NCI-H774 (cell line): ENCODE measurements at places on chromosomes 1 and 21.

DNA sequence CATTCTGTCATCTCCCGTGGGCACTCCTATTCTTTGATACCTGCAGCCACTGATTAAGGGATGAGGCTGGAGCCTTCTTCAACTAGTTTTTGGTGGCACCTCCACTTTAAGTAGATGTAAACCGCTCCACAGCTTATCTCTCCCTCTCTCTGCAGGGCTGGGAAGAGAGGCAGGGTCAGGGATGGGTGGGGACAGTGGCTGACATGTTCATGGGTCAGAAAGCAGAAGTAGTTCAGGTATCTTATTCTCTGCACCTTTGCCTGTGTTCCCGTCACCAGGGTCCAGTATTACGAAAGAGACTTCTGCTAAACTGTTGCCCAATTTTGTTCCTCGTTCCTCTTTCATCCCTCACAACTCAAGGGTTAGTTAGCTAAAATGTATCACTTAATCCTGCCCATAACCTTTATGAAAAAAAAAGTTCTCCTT, 51.7 kb upstream of the EDEM3 start:
- no peak for DNase-seq

DNA sequence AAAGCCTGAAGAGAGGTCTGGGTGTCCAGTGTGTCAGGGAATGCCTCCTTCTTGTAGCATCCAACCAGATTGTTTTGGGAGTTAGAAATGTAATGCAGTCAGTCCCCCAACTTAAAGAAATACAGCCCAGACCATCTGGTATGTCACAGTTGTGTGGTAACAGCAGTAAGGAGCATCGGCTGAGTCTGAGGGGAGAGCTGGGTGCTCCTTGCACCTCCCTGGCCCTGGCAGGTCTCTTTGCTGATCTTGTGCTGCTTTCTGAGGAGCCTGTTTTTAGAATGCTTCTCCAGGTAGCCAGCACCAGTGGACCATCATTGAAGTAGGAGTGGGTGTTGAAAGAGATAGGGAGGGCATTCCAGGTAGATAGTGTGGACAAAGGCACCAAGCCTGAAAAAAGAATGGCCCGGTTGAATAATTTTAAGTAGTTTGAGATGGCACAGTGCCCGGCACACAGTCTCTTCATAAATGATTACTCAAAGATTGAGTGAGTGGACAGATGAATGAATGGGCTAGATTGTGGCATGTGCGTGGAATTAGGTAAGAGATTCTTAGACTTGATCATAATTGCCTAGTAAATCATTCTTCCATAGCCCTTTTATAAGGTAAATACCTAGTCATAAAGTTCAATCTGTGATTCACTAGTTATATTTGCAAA, 46.5 kb downstream of the LAMC1 start:
- peak; percentile 57 for DNase-seq

GRCh38 chr1:40423264-40423642, 27.0 kb upstream of the ZFP69B start:
- no peak for DNase-seq

- DNase-seq, result no peak
These were observed 27.7 kb upstream of the PDXK start for GRCh38 chr21:43691086-43691795.

DNA sequence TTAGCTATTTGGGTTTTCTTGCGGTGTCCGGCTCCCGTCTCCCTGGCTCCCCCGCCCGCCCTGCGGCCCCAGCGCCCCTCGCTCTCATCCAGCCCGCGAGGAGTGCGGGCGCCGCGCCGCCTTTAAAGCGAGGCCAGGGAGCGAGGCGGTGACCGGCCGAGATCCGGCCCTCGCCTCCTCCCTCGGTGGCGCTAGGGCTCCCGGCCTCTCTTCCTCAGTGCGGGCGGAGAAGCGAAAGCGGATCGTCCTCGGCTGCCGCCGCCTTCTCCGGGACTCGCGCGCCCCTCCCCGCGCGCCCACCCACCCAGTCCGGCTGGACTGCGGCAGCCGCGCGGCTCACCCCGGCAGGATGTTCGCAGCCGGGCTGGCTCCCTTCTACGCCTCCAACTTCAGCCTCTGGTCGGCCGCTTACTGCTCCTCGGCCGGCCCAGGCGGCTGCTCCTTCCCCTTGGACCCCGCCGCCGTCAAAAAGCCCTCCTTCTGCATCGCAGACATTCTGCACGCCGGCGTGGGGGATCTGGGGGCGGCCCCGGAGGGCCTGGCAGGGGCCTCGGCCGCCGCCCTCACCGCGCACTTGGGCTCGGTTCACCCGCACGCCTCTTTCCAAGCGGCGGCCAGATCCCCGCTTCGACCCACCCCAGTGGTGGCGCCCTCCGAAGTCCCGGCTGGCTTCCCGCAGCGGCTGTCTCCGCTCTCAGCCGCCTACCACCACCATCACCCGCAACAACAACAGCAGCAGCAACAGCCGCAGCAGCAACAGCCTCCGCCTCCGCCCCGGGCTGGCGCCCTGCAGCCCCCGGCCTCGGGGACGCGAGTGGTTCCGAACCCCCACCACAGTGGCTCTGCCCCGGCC, 492 bp downstream of the HLX start:
- no peak for DNase-seq

DNA sequence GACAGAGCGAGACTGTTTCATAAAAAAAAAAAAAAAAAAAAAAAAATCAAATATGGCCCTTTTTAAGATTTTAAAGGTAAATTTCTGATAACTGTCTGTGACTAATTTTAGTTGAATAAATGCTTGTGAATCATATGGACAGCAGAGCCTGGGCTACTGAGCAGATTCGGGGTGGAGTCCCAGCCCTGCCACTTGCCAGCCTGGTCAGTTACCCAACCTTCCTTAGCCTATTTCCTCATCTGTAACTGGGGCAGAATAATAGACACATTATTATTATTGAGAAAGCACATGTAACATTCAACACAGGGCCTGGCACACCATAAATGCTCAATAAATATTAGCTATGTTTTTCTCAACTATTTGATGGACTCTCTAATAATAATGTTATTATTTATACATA, 11.2 kb upstream of the H3-3A start:
- DNase-seq, result no peak

GRCh38 chr1:91799863-91800262, 86.1 kb downstream of the TGFBR3 start:
- DNase-seq, result no peak

DNA sequence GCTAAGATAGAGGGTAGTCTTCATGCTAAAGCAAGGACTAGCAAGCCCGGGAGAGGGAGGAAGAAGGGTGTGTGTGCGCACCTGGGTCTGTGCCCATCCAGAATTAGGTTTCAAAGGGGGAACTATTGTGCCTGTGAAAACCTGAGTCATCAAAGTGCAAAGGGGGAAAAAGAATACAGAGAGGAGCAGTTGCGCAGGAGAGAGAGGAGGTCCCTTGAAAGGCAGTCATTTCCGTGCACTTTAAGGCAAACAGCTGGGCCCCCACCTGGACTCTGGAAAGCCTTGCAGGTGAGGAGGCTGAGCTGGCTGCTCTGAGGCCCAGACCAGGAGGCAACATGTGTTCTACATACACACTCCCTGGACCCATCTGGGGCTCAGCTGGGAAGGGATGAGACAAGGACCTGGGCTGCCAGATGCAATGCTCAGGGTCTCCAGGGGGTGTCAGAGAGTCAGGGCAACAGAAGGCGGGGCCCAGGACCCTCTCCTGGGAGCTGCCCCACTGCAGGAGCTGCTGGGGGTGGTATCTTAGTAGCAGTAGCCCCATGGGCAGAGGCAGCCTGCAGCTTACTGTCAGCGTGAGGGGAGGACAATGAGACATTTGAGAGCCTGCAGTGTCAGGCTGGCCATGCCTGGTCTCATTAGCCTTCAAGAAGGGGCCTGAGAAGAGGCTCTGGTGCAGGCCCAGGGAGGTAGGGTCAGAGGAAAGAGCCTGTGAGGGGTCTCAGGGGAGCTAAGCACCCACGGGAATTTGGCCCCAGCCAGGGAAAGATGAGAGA, 14.3 kb downstream of the PROK1 start:
- DNase-seq, result no peak

- no peak for DNase-seq
These were observed 1.8 kb upstream of the MCOLN2 start for GRCh38 chr1:84998642-84999280.

DNA sequence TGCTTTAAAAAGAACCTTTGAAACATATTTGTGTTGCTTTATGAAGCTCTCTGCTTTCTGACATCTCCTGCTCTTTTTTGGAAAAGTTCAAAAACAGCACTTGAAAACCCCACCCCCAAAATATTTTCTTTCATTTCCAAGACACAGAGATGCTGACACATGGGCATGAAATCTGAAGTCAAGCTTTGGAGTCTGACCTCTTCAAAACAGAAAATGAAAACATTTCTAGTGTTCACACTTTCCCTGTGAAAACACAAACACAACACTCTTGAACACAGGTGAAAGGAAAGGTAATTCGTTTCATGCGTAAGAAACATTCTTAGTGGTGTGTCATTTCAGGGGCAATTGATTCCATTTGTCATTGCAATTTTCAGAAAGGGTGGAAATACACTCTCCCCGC, 10.8 kb downstream of the NGF start:
- DNase-seq, result no peak

DNA sequence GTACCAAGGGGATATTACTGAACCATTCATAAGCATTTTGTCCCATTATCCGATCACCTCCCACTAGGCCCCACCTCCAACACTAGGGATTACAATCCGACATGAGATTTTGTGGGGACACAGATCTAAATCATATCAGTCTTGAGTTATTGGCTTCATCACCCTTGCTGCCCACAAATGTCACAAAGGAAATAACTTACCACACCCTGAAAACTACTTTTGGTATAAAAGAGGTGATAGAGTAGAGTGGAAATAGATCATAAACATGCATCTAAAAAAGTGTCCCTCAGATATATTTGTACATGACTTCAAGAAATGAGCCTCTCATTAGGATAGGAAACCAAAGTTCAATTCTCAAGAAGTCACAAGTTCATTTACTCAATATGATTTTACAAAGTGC, 22.6 kb upstream of the FCRL3 start:
- DNase-seq, result no peak

DNA sequence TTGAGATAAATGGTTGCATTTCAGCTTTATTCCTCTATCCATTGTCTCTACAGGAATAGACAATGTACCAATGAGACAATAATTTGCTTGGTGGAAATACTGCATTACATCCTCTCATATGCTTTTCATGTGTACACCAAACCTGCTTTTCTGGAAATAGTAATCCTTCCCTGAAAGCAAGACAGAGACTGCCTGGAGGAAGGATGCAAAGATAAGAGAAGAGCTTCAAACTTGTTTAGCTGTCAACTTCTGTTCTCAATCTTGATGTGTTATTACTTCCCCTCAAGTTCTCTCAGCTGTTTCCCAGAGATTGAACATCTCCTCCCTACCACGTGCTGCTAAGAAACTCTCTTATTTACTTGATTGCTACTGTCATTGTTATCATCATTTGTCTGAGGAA, 1125.4 kb upstream of the TMPRSS15 start:
- DNase-seq, result no peak

DNA sequence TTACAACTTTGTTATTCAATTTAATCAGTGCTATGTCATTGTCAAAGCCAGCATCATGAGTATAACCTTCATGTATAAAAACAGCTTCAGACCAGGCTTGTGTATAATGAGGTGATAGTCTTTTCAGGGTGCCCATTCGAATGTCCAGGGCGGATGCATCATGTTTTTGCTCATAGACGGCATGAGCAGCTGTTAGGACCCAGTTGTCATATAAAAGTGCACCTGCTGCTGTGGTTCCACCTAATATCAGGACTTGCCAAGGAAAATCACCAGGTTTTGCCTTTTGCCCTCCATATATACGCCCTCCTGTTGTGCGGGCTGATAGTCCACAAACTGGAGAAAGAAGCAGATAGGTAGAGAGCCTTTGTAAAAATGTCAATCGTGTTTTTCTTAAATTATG, 14.9 kb downstream of the TARDBP start:
- no peak for DNase-seq

DNA sequence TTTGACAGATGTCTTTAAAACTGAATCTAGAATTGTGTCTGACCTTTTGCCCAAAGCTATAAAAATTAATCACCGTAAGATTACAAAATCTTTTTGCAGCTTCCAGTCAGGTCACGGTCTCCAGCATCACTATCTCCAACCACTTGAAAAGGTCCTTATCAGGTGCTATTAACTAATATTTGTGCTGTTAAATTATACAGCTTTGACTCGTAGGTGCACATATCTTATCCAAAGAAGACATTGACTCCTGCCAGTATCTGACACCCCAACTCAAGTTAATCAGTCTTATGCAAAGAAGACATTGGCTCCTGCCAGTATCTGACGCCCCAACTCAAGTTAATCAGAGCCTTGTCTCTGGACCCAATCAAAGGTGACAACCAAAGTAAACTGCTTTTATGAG, 19.9 kb upstream of the LYPD8 start:
- DNase-seq, result no peak

DNA sequence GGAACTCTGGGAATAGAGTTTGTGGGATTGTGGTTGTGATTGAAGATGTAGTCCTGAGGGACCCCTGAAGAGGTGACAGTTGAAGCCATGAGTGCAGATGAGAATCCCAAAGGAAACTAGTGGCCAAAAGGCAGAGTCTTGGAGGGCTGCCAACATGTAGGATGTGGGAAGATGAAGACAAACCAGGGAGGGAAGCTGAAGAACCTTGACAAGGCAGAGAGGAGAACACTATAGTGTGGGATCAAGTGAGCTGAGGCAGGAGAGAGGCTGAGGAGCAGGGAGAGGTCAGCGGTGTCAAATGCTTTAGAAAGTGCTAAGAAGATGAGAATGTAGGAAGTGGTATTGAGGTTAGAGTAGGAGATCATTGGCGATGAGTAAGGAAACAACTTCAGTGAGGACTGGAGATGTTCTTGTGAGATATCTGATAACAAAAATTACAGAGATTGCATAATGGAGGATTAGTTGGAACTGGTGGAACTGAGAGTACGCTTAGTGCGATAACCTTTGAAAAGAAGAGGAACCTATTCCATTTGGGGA, 88.5 kb upstream of the VCAM1 start:
- no peak for DNase-seq

DNA sequence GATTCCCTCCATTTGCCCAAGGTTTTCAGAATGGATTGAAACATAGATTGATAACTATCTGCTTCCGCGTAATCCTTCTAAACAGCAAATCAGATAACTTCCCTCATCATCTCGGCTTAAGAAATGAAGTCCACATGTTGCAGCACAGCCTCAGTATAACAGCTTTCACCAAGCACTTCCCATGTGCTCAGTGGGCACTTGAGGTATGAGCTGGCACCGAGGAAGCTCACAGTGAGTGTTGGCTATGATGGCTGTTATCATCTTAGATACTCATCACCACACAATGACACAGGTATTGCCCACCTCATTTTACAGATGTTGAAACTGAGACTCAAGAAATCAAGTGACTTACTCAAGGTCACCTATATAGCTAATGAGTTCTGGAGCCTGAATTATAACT, 43.2 kb downstream of the RCSD1 start:
- no peak for DNase-seq

DNA sequence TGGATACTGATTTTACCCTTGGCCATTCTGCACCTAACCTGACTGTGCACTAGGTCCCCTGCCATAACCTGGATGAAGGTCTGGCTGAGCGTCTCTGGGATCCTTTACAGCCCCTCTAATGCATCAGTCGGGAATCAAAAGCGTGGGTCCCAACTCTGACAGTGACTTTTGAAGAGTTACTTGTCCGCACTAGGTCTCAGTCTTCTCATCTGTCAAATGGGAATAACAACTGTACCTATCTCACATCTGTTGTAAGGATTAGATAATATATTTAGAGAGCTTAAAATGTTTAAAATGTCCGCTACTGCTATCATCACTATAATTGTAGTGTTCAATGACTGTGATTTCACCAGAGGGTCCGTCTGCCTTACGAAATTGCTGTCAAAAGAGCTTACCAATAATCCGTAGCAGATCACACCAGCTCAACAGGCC, 746 bp downstream of the TADA1 start:
- DNase-seq, result no peak
